T-helper 22 cell (primary cell): ENCODE measurements at places on chromosomes 3 and 15.

DNA sequence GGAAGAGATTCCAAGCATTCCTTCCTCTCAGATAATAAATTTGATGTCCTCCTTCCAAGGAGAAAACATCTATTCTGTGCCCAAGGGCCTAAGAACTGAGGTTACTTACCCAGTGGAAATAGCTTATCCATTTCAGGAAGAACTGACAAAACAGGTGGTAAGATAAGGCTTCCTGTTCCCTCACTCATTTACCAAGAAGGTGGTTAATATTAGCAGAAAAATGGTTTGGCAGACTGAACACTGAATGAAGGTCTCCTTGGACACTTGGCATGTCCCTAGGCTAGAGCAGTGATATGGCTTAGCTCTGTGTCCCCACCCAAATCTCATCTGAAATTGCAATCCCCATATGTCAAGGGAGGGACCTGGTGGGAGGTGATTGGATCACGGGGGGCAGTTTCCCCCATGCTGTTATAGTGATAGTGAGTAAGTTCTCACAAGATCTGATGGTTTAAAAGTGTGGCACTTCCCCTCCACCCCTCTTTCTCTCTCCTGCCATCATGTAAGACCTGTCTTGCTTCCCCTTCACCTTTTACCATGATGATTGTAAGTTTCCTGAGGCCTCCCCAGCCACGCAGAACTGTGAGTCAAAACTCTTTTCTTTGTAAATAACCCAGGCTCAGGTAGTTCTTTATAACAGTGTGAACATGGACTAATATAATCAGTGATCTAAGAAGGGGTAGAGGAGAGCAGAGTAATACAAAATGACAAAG, 127.4 kb downstream of the ST8SIA2 start:
- DNase-seq: no peak

GRCh38 chr15:50911001-50911400, 2.5 kb downstream of the AP4E1 start:
- DNase-seq: no peak

GRCh38 chr3:156323466-156323865, 203.1 kb downstream of the KCNAB1 start:
- no peak for DNase-seq

GRCh38 chr15:32716915-32717425, 834 bp upstream of the GREM1 start:
- no peak for DNase-seq
